Cerebellar nuclear complex (tissue), 1 donor: ENCODE measurements at places on chromosomes 11 and 22.

GRCh38 chr11:73353422-73353821 is 22.8 kb upstream of the RELT start:
- no peak for DNase-seq

DNA sequence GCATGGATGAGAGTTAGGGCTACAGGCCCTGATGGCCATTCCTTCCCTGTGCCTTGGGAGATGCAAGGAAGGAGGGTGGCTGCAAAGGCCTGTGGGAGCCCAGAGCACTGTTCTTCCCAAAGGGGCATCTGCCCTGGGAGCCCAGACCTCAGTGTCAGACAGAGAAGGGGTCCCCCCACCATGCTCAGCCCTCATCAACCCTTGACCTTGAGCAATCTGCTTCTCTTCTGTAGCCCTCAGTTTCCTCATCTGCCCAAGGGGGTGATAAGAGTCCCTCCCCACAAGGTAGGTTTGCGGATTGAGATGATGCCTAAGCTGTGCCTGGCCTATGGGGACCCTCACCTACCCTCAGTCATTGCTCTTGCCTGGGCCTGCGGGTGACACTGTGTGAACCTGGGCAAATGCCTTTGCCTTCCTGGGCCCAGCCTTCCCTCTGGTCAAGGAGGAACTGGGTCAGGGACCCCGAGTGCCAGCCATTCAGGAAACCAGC is 47.5 kb downstream of the IGLL5 start:
- DNase-seq = no peak

DNA sequence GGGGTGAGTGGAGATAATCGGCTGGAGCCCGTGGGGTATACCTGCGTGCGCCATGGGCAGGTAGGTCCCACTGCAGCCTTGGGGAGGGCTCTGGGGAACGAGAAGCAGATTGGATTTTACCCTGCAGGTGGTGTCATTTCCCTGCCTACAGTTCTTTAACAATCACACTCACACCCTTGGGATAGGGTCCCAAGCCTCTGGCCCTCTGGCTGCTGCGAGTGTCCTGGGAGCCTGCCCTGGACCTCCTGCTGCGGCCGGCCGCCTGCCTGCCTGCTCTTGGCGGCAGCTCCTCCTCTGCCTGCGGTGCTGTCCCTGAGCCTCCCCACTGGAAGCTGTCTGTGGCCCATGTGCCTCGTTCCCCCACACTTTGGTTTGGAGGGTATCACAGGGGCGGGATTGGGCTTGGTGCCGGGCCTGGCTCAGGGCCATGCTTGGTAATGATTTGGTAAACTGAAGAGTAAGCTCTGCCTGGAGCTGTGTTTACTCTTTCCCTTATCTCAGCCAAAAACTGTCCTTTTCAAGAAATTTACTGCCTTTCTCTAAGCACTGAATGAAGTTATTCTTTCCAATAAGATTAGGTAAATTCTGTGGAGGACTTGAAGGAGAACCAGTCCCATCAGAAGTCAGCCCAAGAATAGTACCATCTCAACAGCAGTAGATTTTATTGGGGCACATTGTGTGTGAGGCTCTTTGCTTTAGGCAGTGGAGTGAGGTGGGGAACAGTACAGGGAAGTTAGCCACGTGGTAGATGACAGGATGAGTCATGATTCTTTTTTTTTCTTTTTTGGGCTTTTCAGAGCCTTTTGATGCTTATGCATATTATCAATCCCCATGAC is 53.7 kb downstream of the TBC1D22A start:
- DNase-seq = no peak

GRCh38 chr11:15735706-15736105 is 620.6 kb downstream of the SOX6 start:
- no peak for DNase-seq

DNA sequence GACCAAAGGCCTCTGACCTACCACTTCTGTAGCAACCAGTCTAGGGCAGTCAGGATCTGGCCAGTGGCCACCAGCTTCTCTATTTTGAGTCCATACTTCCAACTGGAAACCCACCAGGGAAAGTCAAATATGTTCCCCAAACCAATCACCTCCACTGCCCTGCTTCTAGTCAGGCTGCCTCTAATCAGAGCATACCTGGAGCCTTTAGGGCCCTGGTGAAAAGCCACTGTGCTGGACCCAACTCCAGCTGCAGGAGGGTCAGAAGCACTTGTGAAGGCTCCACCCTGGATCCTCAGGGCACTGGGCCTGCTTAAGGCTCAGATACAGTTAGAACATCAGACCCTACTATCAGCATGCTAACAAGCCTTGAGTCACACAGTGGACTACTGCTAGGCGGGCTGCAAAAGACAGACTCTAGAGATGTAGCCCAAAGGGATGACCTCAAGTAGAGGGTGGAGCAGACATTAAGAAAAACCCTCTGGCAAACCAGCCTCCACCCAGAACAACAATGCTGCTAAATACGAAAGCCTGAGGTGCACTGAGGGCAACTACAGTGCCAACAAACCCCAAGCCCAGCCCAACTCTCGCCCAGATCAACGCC is 69.2 kb downstream of the DGCR2 start:
- DNase-seq = no peak

DNA sequence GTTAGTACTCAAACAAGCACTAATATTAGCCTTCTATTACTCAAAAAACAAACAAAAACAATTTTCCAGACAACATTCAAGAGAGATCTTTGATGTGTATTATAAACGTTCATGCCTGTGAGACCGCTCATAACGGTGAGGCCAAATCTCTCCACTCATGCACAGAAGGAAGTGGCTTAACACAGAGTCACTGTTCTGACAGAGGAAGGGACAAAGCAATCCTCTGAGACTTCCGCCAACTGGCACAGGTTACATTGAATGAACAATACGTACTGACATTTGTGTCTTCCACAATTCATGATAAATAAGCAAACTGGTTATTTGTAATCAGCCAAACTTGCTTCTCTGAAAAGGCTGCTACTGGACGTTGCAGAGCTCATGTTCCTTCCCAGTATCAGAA is 30.5 kb downstream of the CHKA start:
- no peak for DNase-seq

GRCh38 chr22:24947881-24948280 is 1.4 kb upstream of the LHFPL7 start:
- no peak for DNase-seq

- no peak for DNase-seq
These were observed 31.9 kb upstream of the CCDC90B start for GRCh38 chr11:83317757-83318690.

DNA sequence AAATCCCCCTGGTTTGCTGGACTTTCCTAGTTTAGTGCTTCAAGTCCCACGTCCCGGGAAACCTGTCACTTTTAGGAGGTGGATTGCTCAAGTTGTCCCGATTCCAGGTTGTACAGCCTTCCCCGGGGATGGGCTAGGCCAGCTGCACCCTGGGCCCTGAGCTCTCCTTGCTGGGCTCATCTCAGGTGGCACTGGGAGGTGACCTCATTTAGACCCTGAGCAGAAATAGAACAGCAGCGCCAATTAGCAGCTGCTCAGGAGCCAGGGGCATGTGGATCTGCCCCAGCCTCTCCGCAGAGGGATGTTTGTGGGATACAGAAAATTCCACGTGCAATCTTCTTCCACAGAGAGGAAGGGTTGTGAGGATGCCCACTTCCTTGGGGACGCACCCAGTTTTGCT is 9.6 kb upstream of the CERK start:
- no peak for DNase-seq

DNA sequence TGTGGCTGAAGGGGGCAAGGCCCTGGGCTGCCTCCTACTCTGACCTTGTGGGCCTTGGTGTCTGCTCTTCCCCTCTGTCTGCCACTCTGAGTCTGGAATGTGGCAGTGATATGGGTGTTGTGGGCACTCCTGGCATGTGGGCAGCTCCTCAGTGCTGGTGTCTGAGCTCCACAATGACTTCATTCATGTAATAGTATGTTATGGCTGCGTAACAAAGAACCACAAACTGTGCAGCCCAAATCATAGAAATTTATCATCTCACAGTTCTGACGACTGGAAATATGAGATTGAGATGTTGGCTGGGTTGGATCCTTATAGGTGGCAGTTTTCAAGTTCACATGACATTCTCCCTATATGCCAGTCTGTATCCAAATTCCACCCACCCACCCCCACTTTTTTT is 59.1 kb downstream of the BCR start:
- no peak for DNase-seq

DNA sequence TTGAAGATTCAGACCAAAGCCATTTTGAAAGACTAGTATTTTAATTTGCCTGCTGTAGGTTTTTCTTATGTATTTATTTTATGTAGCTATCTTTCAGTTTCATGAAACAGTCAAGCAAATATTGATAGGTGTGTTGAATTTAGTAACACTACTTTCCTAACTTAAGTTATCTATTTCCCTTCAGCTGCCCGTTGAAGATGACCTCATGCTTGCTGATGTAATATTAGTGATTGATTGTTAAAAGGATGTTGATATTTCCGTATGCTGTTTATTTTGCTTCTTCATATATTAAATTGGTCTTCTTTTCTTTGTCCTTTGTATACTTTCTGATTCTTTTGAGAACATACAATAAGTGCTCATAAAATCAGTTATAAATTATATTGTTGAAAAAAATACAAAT is 86.8 kb upstream of the CHORDC1 start:
- no peak for DNase-seq

DNA sequence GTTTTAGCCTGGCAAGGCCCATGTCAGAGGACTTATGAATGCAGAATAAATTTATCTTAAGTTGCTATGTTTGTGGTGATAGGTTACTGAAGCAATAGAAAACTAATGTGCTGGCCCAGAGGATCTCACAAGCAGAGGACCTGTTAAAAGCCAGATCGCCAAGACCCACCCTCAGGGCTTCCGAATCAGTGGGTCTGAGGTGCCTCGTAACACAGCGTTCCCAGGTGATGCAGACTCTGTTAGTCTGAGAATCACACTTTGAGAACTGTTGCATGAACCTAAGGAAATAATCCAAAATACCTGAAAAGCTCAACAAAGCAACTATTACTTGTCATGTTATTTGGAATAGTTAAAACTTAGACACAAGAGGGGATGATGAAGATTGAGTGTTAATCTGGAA is 6.7 kb upstream of the SCARF2 start:
- DNase-seq = no peak

- no peak for DNase-seq
These were observed 5.0 kb downstream of the PRDX5 start for GRCh38 chr11:64322925-64323260.

- DNase-seq = no peak
These were observed 85.2 kb upstream of the RTL6 start for GRCh38 chr22:44583061-44583760.

- no peak for DNase-seq
These were observed 26.8 kb upstream of the RAG1 start for GRCh38 chr11:36540998-36541397.

GRCh38 chr11:66251809-66252208 is 16.6 kb upstream of the RAB1B start:
- no peak for DNase-seq

DNA sequence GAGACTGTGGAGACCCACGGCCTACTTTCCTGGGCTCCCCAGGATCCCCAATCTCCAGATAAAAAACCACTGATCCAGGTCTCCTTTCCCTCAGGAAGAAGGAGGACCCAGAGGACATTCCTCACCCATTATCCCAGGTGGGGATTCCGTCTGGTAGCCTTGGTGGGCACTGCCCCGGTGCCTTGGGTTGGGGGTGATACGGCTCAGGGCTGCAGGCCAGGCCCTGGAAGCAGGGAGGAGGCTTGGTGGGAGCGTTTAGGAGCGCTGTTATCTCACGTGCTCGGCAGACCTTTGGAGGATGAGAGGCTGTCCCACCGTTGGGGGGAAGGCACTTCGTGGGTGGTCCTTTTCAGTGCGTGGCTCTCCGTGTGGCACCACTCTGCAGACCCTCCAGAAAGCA is 926.3 kb downstream of the BRD1 start:
- no peak for DNase-seq

DNA sequence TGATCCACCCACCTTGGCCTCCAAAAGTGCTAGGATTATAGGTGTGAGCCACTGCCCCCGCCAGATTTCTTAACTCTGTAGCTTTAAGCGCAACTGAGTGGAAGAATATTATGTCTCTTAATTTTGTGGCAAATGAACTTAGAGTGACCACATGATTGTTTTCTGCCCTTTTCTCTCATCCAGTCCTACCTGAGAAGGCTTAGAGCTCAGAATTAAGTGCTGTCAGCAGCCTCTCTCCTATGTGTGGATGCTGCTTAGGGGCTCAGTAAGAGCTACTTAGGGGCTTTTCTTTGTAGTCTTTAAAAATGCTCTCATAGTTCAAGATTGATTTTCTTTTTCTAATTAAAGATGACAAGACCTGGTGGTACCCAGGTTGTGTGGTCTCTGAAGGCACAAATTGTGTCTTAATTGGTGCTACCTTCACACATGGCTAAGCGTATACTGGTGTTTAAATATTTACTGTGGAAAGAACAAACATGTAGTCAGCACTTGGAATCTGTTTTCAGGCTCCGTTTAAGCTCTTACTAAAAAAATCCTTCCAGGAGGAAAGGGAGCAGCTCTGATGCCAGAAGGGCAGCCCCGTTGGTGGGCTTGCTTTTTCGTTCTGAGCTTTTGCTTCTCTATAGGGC is 59.3 kb downstream of the DEPDC5 start:
- DNase-seq = no peak

DNA sequence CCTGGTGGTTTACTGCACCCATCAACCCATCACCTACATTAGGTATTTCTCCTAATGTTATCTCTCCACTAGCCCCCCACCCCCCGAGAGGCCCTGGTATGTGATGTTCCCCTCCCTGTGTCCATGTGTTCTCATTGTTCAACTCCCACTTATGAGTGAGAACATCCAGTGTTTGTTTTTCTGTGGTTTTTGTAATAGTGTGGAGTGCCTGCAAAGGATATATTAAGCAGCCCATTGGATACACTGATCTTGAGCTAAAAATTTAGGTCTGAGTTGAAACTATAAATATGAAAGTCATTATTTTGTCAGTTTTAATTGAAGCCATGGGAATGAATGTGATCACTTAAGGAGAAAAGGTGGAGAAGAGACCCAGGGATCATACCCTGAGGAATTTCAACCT is 23.0 kb downstream of the MRPL48 start:
- no peak for DNase-seq

DNA sequence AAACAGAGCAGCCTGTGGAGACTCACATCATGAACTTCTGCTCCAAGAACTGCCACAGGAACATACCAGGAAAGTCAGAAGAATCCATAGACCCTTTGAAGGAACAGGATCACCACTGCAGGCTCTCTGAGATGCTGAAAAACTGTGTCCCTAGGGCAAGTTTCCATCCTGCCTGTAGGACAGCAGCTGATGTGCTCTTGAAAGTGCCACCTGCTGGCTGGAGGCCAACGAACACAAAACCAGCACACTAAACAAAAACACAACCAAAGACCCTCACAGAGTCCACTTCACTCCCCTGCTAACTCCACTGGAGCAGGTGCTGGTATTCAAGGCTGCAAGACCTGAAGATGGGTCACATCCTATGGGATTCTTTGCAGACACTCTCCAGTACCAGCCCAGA is 12.0 kb upstream of the NXPE1 start:
- DNase-seq = no peak

- no peak for DNase-seq
These were observed 195.9 kb upstream of the SESN3 start for GRCh38 chr11:95426823-95427462.

- DNase-seq = no peak
These were observed 3.2 kb downstream of the PPP6R3 start for GRCh38 chr11:68463714-68464113.
